ENCODE measurements at places on chromosomes 5 and 9. TPM values are rescaled to one million over a fixed set of nuclear protein-coding genes. Genes with fewer than 3 reads are reported as not detected.

DNA sequence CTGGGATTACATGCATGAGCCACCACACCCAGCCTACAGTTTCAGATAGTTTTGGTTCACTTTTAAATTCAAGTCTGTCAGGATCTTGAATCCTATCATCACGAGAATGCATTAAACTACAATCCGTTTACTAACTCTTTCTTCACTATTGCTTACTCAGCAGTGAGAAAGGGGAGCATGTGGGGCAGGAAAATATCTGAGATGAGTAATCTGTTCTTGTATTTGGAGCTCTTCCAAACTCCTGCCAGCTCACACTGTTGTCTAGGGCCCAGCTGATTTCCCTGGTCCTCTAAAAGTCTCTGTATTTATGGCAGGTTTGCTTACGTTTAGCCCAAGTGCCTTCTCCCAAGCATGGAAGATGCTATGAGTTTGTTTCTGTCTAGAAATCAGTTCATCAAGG is 152.2 kb downstream of the FGF18 start:
- no peaks in the 10 kb centered on the region for H3K36me3 ChIP-seq
- DNase-seq: no peak
- no peak overlapping the region for H3K4me3 ChIP-seq
- no peaks in the 10 kb centered on the region for H3K4me1 ChIP-seq
- H3K27ac ChIP-seq: no peak overlapping the region

GRCh38 chr9:69820955-69821788 is 555 bp downstream of the CFAP95 start:
- DNase-seq: no peak
- no peak overlapping the region for H3K4me3 ChIP-seq
- H3K36me3 ChIP-seq: peaks cover 7% of the 10 kb centered on the region
- peaks cover 54% of the 10 kb centered on the region for H3K4me1 ChIP-seq

- H3K4me3 ChIP-seq: no peak overlapping the region
- H3K4me1 ChIP-seq: peaks cover 5% of the 10 kb centered on the region
- peaks cover 1% of the 10 kb centered on the region for H3K36me3 ChIP-seq
Measured at GRCh38 chr9:127833555-127833954, 20.9 kb downstream of the ENG start.

GRCh38 chr5:33441241-33442177 is 744 bp downstream of the TARS1 start:
- H3K4me1 ChIP-seq: peaks cover 27% of the 10 kb centered on the region
- no peak overlapping the region for H3K4me3 ChIP-seq
- peaks cover 19% of the 10 kb centered on the region for H3K36me3 ChIP-seq
- DNase-seq: no peak
- H3K27ac ChIP-seq: no peak overlapping the region

DNA sequence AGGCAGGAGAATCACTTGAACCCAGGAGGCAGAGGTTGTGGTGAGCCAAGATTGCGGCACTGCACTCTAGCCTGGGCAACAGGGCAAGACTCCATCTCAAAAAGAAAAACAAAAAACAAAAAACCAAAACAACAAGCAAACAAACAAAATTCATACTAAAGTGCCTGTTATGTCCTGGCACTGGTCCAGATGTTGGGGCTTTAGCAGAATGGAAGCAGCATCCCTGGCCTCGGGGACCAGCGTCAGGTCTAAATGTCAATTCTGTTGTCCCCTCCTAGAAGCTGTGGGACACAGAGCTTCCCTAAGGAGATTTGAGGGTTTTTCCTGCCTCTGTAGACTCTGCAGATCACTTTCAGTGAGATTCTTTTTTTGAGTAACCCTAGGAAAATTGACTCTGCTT is 26.2 kb downstream of the PPARGC1B start:
- H3K4me1 ChIP-seq: no peaks in the 10 kb centered on the region
- no peak for DNase-seq
- no peaks in the 10 kb centered on the region for H3K36me3 ChIP-seq
- no peaks in the 10 kb centered on the region for H3K27me3 ChIP-seq
- H3K27ac ChIP-seq: no peak overlapping the region

GRCh38 chr5:135551593-135552447 is 16.1 kb upstream of the NEUROG1 start:
- H3K27me3 ChIP-seq: peaks cover 47% of the 10 kb centered on the region
- no peak overlapping the region for H3K4me3 ChIP-seq
- no peaks in the 10 kb centered on the region for H3K4me1 ChIP-seq
- H3K27ac ChIP-seq: no peak overlapping the region

- no peak overlapping the region for H3K4me3 ChIP-seq
- H3K36me3 ChIP-seq: no peaks in the 10 kb centered on the region
- H3K27ac ChIP-seq: no peak overlapping the region
- no peaks in the 10 kb centered on the region for H3K27me3 ChIP-seq
Measured at GRCh38 chr5:128629157-128629556, 91.1 kb upstream of the FBN2 start.

- H3K4me1 ChIP-seq: no peaks in the 10 kb centered on the region
- no peaks in the 10 kb centered on the region for H3K27me3 ChIP-seq
- DNase-seq: no peak
- no peak overlapping the region for H3K4me3 ChIP-seq
- H3K36me3 ChIP-seq: no peaks in the 10 kb centered on the region
- H3K27ac ChIP-seq: no peak overlapping the region
Measured at GRCh38 chr5:13957032-13957645, 12.7 kb upstream of the DNAH5 start.

GRCh38 chr5:159481751-159482150 is 151.5 kb upstream of the IL12B start:
- peaks cover 30% of the 10 kb centered on the region for H3K27me3 ChIP-seq
- peaks cover 10% of the 10 kb centered on the region for H3K4me1 ChIP-seq
- H3K4me3 ChIP-seq: no peak overlapping the region
- no peaks in the 10 kb centered on the region for H3K36me3 ChIP-seq

GRCh38 chr5:170720984-170721383 is 62.5 kb upstream of the GABRP start:
- H3K4me1 ChIP-seq: no peaks in the 10 kb centered on the region
- no peak overlapping the region for H3K27ac ChIP-seq
- H3K27me3 ChIP-seq: peaks cover 12% of the 10 kb centered on the region
- H3K4me3 ChIP-seq: no peak overlapping the region

- H3K27ac ChIP-seq: no peak overlapping the region
- H3K4me3 ChIP-seq: no peak overlapping the region
- no peaks in the 10 kb centered on the region for H3K36me3 ChIP-seq
- no peak for DNase-seq
- peaks cover 15% of the 10 kb centered on the region for H3K4me1 ChIP-seq
Measured at GRCh38 chr5:150067405-150067960, 18.9 kb downstream of the CSF1R start.

- H3K27ac ChIP-seq: no peak overlapping the region
- no peak for DNase-seq
Measured at GRCh38 chr5:59168067-59168466, 585.2 kb downstream of the RAB3C start.

DNA sequence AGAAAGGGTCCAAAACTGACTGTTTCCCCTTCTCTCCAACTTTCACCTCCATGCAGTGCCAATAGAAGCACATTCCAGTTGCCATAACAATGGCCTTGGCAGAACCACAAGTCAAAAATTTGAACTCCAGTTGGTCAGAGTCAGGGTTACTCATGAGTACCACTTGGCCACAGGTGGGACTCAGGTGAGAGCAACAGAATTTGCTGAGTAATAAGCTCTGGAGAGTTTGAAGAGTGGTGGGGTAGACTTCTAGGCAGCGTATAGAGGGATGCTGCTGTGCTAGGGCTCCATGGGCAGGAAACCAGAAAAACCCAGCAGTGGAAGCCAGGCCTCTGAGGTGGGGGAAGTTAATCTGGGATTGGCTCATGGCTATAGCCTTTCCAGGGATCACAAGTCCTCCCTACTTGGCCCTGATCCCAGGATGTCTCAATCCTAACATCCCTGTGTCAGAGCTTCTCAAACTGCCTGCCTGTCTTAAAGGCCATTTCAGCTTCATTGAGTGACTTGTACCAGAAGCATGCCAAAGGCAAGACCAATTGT is 30.2 kb downstream of the SNX18 start:
- no peak for DNase-seq
- H3K4me1 ChIP-seq: no peaks in the 10 kb centered on the region
- no peak overlapping the region for H3K27ac ChIP-seq
- H3K27me3 ChIP-seq: no peaks in the 10 kb centered on the region
- peaks cover 41% of the 10 kb centered on the region for H3K36me3 ChIP-seq

- DNase-seq: no peak
- no peak overlapping the region for H3K27ac ChIP-seq
- H3K36me3 ChIP-seq: peaks cover 33% of the 10 kb centered on the region
- H3K4me3 ChIP-seq: no peak overlapping the region
- peaks cover 14% of the 10 kb centered on the region for H3K4me1 ChIP-seq
Measured at GRCh38 chr9:77864211-77864889, 167.3 kb downstream of the GNAQ start.

The SLC36A1 gene
- 7.9 TPM for total RNA-seq

The FCN2 gene
- not detected for total RNA-seq

The GMCL2 gene
- not detected for total RNA-seq

The DOLPP1 gene
- 28.4 TPM for total RNA-seq

The BARHL1 gene
- total RNA-seq: not detected

The CARTPT gene
- total RNA-seq: not detected

The THBS4 gene
- 1.3 TPM for total RNA-seq

Data from activated T-helper 1 cell treated with anti-CD3 and anti-CD28 coated beads, Interleukin-12 subunit alpha, Interleukin-12 subunit beta, Interleukin-2, Interleukin-4 antibody, amounts not matched to agents 30 ng/mL and 10 ng/mL and 1 ng/mL, durations not matched to agents 14 hours and 24 hours and 36 hours (primary cell).